ENCODE measurements at places on chromosomes 4 and X.

GRCh38 chrX:19373351-19373891, 29.7 kb downstream of the PDHA1 start:
- no peak for DNase-seq

- DNase-seq = no peak
Measured at GRCh38 chr4:181618896-181619295, 624.3 kb upstream of the TENM3 start.

GRCh38 chr4:104976262-104976661, 170.4 kb upstream of the TET2 start:
- peak; percentile 80 for DNase-seq

GRCh38 chr4:61094854-61095598, 105.1 kb upstream of the ADGRL3 start:
- no peak for DNase-seq

DNA sequence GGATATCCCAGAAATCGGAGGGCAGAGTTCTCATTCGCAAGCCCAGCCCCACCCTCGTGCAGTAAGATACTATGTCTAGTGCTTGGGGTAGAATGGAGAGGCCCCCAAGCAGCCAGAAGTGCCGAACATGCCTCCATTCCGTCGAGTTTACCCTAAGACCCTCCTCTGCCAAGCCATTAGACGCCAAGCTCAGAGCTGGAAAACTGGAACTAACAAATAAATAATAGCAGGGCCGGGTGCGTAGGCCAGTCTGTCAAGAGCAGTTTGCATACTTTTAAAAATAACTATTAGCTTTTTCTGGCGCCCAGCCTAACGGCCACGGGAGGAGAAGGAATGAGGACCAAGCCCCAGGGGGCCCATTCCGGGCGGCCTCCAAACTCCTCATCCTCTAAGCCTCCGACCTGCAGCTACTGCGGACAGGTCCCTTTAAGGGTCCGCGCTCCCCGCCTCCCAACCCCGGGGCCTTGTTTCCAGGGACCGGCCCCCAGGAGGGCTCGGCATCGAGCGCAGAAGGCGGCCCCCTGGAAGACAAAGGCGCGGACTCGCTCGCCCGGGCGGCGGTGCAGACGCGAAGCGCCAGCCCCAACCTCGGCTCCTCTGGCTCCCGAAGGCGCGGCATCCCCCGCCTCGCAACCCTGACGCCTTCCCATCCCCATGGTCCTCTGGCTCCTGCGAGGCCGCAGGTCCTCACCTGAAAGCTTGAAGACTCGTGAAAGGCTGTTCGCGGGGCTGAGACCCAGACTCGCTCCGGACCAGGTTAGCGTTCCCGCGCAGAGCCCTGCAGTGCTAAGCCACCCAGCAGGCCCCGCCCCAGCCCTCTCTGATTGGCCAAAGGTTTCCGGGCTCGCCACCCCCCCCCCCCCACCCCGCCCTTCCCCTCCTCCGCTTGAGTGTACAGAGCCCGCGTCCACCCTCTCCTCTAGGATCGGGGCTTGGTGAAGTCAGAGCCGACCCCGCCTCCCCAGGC, at the start of gene TMSB15A:
Gene TMSB15A (minus strand): TSS at position 765 of the 967 bp plus-strand sequence.
- DNase-seq = no peak

DNA sequence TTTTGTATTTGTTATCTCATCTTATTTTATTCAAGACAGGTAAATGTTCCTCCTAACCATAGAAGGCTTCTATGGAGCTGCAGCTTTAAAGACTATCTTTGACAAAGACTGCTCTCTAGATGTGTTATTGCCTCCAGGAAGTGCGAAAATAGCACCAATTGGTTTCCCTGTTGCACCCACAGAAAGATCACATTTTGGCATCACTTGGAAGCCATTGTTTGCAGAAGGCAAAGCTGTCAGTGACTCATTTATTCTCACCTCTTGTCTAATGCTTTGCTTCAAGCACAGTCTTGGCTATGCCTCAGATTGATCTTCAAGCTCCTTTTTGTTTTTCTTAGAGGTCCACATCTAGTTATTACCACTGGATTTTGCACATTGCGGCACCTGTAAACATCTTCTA, 150.3 kb downstream of the PCDH7 start:
- no peak for DNase-seq

DNA sequence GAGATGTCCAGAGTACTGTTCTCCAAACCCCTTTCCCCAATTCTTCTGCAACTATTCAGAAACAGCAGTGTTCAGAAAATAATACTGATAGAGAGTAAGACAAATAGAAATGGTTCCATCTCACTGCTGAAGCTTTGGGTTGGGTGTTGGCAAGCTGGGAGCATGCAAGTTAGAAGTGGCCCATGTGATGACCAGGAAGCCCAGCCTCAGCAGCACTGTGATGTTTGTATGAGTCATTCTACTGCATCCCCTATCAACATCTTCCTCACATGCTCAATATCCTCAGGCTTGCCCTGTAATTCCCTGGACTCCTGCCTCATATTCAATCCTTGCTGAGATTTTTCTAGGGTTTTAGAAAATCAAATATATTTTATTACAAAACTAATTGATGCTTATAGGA, 96.5 kb downstream of the CHRDL1 start:
- DNase-seq = no peak

GRCh38 chrX:74534569-74535038, 79.8 kb downstream of the RLIM start:
- DNase-seq = peak; percentile 51

DNA sequence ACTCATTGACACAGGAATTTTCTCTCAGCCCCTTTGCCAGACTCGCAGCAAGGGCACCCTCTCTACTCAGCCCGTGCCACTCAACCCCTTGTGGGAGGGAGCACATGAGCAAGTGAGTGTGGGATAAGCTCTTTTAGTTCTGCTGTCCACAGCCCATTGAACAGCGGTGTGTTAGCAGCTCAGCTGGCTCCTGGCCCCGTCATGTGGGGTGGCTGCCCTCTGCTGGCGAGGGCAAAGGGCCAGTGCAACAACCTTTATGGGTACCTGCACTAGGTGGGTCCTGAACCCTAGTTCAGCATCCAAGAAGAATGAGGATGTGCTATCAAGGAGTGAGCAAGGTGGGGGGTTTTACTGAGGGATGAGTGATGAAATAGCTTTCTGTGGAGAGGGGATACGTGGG, 85.0 kb upstream of the ZNF81 start:
- DNase-seq = peak; percentile 27

GRCh38 chrX:125395626-125396025, 76.0 kb downstream of the TEX13C start:
- DNase-seq = no peak

DNA sequence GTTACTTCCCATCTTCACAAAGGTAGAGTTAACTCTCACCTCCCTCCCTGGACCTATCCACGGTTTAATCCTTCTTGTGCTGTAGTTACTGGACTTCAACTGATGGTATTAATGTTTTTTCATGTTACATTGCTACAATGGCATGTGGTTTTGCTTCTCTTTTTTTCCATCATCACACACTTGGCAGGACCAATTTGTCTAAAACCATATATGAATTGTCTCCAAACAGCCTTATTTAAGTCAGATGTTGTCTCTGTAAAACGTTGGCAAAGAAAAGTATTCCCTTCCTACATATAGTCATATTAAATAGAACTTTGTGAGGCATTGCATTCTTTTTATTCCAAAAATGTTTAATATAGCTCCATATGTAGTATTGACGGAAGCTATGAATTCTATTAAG, 15.5 kb downstream of the PRRG1 start:
- DNase-seq = no peak

DNA sequence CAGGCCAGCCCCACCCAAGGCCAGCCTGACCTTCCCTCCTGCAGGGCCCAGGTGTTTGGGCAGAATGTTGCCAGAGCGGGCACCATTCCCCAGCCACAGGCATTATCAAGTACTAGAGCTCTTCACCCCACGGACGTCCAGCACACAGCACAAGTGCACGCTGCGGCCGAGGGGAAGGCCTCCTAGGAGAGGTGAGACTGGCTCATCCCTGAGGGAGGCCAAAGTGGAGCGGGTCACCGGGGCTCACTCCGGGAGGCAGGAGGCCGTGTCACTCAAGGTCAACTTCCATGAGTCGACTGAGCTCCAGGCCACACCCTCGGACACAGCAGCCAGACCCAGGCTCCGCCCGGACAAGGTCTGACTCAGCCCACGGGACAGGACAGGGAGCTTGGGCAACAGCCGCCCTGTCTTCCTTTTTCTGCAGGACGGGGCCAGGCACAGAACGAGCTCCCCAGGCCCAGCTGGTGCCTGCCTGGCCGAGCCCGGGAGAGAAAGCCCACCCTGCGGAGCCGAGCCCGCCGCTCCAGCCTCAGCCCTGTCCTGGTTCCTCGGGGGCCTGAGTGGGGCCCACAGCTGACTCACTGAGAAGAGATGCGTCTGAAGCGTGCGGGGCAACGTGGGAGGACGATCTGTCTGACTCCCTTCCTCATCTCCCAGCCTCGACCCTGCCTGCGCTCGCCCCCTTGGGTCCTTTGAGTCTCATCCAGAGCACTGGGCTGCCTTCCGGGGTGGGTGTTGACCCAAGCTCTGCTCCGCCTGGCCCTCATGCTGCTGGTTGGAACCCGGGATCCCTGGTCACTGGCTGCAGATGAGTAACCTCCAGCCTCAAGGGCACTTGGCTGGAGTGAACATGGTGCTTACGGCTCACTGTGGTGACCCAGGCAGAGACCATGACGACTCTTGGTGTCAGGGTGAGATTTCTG, 1.6 kb downstream of the SLC49A3 start:
- no peak for DNase-seq

DNA sequence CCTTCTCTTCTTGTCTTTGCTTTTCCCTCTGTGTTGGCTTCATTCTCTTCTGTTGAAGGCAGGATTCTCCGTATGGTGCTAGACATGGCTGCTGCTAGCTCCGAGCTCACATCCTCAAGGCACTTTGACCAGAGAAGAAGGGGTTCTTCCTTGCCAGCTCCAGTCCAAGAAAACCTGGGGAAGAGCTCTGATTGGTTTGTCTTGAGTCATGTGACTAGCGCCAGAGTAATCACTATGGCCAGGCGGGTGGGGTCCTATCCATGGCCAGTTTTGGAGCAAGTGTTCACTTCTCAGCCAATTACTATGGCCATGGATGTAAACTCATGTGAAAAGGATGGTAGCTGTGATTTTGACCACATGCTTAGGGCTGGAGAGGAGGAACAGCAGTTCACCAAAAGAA, 74.2 kb downstream of the CT47B1 start:
- no peak for DNase-seq

- DNase-seq = no peak
Measured at GRCh38 chr4:163736876-163737275, 242.4 kb downstream of the TMA16 start.

GRCh38 chrX:139909712-139910111, 23.1 kb downstream of the ATP11C start:
- DNase-seq = peak; percentile 17

DNA sequence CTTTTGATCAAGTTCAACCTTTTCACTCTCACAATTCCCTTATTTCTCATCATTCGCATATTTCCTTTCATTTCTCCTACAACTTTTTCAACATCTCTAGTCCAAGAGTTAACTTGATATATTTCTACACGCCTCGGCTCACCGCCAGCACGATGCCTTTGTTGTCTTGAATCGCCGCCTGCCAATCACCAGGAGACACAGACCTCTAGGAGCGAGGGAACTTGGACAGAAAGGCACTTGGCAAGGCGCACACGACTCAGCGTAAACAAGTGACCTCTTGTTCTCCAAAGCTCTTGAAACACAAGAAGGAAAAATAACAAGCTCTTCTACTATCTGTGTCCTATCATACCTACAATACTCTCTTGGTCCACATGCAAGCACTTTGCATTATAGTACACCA, 27.1 kb upstream of the RBMX start:
- DNase-seq = no peak

GRCh38 chr4:87543835-87544461, 14.8 kb upstream of the SPARCL1 start:
- DNase-seq = peak; percentile 11

DNA sequence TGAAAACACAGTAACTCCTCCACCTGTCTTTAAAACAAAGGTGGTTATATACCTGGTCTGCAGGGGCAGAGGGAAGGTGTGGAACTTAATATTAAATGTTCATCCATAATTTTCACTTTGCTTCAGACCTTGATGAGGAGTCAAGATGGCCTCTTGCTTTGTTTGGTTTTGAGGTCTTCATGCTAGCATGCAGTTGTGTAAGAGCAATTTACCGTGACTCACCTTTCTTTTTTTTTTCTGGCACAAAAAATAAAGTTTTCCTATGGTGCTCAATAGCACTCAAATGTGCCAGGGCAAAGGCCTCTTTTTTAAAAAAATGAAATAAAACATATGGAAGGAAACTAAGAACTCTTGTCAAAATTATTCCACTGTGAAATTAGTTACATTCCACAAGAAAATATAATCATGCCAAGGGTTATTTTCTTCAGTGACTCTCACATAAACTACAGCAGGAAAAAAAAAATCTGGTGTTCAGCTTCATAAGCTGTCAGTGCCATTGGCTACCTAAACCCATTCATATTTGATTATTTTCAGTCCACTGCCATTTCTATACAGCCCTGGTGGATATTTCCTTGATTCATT, 128.2 kb downstream of the SLC7A11 start:
- DNase-seq = no peak

DNA sequence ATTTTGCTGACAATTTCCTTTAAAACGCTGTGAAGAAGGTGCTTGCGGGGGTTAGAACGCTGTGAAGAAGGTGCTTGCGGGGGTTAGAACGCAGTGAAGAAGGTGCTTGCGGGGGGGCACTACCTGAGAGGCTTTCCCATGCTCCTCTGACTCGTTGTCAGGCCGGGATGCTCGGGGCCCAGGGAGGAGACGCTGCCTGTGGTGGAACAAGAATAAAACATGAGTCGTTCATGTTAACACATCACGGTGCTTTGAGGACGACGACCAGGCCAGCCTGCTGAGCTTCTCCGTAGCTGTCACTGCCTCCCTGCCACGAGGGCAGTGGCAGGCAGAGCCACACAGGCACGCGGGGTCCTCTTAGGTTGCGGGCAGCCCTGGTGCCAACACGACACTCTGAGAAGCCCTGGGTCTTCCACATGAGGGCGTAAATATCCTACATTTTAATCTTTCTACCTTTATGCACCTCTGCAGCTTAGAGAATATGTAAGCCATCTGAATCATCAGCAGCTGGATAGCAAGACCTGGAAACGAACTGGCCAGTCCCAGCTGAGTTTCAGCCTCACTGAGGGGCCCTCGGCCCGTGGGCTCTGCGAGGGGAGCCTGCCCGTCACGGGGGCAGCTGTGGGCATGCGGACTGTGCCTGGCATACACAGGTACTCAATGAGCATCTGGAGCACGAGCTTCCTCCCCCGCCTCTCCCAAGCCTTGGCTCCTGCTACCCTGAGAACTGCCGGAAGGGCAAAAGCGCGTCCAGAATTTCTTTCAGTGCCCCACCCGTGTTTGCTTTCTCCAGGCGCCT, 47.0 kb downstream of the FGFRL1 start:
- no peak for DNase-seq

- DNase-seq = no peak
Measured at GRCh38 chr4:186737427-186737826, 13.8 kb upstream of the FAT1 start.

GRCh38 chrX:102154900-102155805, 624 bp downstream of the BEX5 start:
- DNase-seq = peak; percentile 2

- DNase-seq = no peak
Measured at GRCh38 chr4:140326395-140326993, 47.0 kb upstream of the SCOC start.

All from GM12865 (cell line).